ENCODE measurements at places on chromosomes 3 and 15.

GRCh38 chr3:165194511-165195240, 1.5 kb downstream of the SLITRK3 start:
- H3K4me1 ChIP-seq = peaks cover 3% of the 10 kb centered on the region
- no peak overlapping the region for H3K27ac ChIP-seq
- no peak for DNase-seq
- H3K4me3 ChIP-seq = no peak overlapping the region
- H3K36me3 ChIP-seq = no peaks in the 10 kb centered on the region

DNA sequence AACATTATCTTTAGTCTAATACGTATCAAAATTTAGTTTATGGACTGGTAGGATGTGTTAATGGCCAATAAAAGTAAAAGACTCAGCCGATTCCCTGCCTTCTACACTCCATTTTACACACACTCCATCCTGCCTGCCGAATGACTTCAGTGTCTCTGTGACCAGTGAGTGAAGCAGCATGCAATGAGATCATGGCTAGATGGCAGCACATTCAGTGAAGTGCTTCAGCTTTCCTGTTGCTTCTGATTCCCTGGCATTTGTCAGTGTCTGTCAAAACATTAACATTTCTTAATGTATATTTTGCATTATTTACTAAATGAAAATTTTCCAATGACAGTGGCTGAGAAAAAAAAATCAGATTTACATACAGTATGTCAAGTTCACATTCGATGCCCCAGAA, 412.0 kb downstream of the FHIT start:
- no peak overlapping the region for H3K27ac ChIP-seq
- H3K36me3 ChIP-seq = no peaks in the 10 kb centered on the region
- no peak overlapping the region for H3K4me3 ChIP-seq
- no peaks in the 10 kb centered on the region for H3K4me1 ChIP-seq
- DNase-seq = no peak

DNA sequence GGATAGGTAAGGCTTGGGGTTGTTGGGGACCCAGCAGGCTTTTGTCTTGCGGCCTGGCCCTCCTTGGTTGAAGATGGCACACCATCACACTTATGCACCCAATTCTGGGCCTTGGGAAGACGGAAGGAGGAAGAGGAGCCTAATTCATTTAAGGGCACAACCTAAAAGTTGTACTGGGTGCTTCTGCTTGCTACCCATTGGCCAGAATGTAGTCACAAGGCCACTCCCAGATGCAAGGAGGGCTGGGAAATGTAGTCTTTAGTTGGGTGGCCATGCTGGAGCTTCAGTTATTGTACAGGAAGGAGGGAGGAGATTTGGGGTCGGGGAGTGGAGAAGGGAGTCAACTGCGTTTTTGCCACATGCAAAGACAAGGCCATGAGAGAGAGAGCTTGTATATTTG, 109.2 kb downstream of the TMEM266 start:
- no peaks in the 10 kb centered on the region for H3K27me3 ChIP-seq
- H3K4me1 ChIP-seq = no peaks in the 10 kb centered on the region
- no peak overlapping the region for H3K27ac ChIP-seq
- DNase-seq = no peak
- H3K36me3 ChIP-seq = no peaks in the 10 kb centered on the region

GRCh38 chr15:73353734-73354133, 15.0 kb downstream of the HCN4 start:
- no peaks in the 10 kb centered on the region for H3K27me3 ChIP-seq
- no peak for DNase-seq
- H3K36me3 ChIP-seq = no peaks in the 10 kb centered on the region
- H3K4me1 ChIP-seq = no peaks in the 10 kb centered on the region
- no peak overlapping the region for H3K4me3 ChIP-seq
- no peak overlapping the region for H3K27ac ChIP-seq

DNA sequence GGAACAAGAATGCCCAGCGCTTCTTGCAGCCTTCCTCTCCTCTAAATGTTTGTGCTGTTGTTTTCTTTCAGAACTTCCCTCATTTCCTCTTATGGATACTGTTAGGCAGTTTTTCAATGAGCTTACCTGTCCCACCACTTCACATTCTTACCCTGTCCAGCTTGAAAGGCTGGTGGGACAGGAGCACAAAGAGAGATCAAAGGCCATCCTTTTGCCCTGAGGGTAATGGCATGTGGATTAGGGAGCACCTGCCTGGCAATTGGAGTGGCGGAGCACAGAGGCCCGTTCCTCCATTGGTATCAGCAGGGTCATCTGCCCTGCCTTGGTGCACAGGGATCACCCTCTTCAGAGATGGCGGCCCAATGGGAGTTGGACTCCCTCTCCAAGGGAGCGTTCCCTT, 170.1 kb upstream of the UBE3A start:
- no peaks in the 10 kb centered on the region for H3K4me1 ChIP-seq
- H3K27ac ChIP-seq = no peak overlapping the region
- no peak for DNase-seq
- no peaks in the 10 kb centered on the region for H3K27me3 ChIP-seq

- no peaks in the 10 kb centered on the region for H3K27me3 ChIP-seq
- no peak overlapping the region for H3K4me3 ChIP-seq
- DNase-seq = no peak
- no peaks in the 10 kb centered on the region for H3K4me1 ChIP-seq
Measured at GRCh38 chr3:186453531-186453930, 90.6 kb downstream of the CRYGS start.

GRCh38 chr3:40920041-40920440, 279.3 kb upstream of the CTNNB1 start:
- H3K36me3 ChIP-seq = no peaks in the 10 kb centered on the region
- H3K27me3 ChIP-seq = no peaks in the 10 kb centered on the region
- DNase-seq = no peak
- no peak overlapping the region for H3K4me3 ChIP-seq
- no peak overlapping the region for H3K27ac ChIP-seq

GRCh38 chr3:99410789-99411311, 227.5 kb upstream of the COL8A1 start:
- no peaks in the 10 kb centered on the region for H3K36me3 ChIP-seq
- no peaks in the 10 kb centered on the region for H3K4me1 ChIP-seq
- DNase-seq = no peak
- no peak overlapping the region for H3K4me3 ChIP-seq
- no peaks in the 10 kb centered on the region for H3K27me3 ChIP-seq
- no peak overlapping the region for H3K27ac ChIP-seq

GRCh38 chr3:17014709-17015108, 130.0 kb downstream of the PLCL2 start:
- no peak for DNase-seq
- no peaks in the 10 kb centered on the region for H3K4me1 ChIP-seq
- no peaks in the 10 kb centered on the region for H3K27me3 ChIP-seq
- H3K4me3 ChIP-seq = no peak overlapping the region
- no peak overlapping the region for H3K27ac ChIP-seq
- no peaks in the 10 kb centered on the region for H3K36me3 ChIP-seq

GRCh38 chr15:68175526-68175925, 29.6 kb downstream of the CALML4 start:
- H3K4me3 ChIP-seq = no peak overlapping the region
- H3K4me1 ChIP-seq = no peaks in the 10 kb centered on the region
- DNase-seq = no peak
- no peaks in the 10 kb centered on the region for H3K36me3 ChIP-seq
- no peak overlapping the region for H3K27ac ChIP-seq
- no peaks in the 10 kb centered on the region for H3K27me3 ChIP-seq

DNA sequence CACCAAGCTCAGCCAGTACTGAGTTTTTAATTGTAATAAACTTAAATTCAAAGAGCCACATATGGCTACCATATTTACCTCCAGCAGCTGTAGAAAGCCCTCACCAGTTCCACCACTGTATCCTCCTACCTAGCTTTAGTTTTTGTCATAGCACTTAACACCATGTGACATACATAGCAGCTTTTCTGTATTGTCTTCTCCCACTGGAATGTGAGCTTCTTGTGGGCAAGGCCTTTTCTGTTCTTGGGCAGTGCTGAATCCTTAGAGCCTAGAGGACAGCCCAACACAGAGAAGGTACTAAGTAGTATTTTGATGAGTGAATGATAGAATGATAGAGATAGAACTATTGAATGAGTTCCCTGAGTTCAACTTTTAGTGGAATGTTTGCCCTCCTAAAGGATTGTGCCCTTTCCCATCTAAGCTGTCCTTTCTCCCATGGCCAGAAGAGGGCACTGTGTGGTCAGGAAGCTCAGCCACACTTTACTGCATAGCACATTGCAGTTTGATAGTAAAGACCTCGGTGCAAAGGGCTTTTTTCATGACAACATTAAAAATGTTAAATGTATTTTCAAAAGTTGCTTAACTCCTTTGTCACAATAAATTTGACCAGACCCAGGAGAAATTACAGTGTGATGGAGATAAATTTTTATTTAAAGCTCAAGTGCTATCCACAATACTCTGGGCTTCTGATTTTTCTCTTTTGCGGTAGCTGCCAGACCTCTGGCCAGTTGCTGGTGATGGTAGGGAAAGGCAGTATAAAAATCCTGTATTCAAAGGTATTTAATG, 115.8 kb downstream of the GHSR start:
- no peak overlapping the region for H3K27ac ChIP-seq
- H3K4me3 ChIP-seq = no peak overlapping the region
- no peaks in the 10 kb centered on the region for H3K36me3 ChIP-seq
- DNase-seq = peak; percentile 67
- H3K27me3 ChIP-seq = no peaks in the 10 kb centered on the region
- no peaks in the 10 kb centered on the region for H3K4me1 ChIP-seq

DNA sequence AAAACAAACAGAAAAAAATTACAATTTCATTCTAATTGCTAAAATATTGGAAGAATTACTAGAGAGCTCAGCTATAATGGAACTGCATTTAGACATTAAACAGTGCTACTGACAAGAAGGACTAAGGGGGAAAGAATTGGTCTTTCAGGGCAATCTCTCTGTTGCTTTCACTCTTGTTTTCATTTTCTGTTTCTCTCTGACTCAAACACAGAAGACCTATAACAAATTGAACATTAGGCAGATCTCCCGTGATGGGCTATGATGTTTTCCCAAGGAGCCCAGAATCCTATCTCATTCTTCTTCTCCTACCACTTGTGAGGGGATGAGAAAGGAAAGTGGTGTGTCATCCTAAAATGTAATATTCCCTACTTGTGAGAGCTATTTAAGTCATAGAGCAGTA, 358.0 kb upstream of the TGFBR2 start:
- DNase-seq = no peak
- no peak overlapping the region for H3K4me3 ChIP-seq
- no peaks in the 10 kb centered on the region for H3K4me1 ChIP-seq
- H3K27me3 ChIP-seq = no peaks in the 10 kb centered on the region
- no peaks in the 10 kb centered on the region for H3K36me3 ChIP-seq
- H3K27ac ChIP-seq = no peak overlapping the region

- H3K4me1 ChIP-seq = no peaks in the 10 kb centered on the region
- no peak overlapping the region for H3K27ac ChIP-seq
- no peak overlapping the region for H3K4me3 ChIP-seq
- DNase-seq = no peak
- H3K36me3 ChIP-seq = no peaks in the 10 kb centered on the region
Measured at GRCh38 chr3:102528727-102529126, 93.9 kb downstream of the ZPLD1 start.

DNA sequence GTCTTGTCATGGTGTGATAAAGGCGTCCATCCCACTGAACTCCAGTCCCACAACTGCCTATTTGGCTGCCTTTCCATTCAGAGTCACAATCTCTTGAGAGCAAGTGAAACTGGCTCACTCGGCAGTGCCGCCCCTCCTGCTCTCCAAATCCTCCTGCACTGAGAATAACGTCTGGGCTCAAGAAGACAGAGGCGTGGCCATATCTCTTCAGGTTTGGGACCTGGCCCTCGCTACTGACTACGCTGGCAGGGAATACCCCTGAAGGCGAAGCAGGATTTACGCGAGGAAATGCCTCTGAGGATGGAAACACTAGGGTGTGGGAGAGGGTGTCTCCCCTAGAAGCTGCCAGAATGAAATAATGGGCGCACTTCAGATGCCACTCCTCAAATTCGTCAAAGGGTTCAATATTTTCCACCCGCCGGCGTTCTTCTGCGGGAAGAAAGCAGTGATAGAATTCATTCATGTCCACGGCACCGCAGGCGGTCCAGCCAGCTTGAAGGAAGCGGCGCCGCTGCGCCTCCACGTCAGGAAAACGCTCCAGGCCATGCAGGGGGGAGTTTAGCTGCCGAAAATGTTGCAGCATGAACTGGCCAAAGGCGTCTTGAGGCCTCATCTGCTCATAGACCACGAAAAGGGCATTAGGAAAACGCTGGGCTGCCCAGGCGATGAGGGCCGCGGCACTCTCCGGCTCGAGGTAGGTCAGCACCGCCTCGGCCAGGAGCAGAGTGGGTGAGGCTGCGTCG, 985 bp downstream of the LCMT2 start:
- peak overlapping the region; percentile 42 for H3K4me3 ChIP-seq
- peaks cover 10% of the 10 kb centered on the region for H3K4me1 ChIP-seq
- H3K27ac ChIP-seq = peak overlapping the region; percentile 91
- no peaks in the 10 kb centered on the region for H3K27me3 ChIP-seq
- DNase-seq = peak; percentile 14
- H3K36me3 ChIP-seq = no peaks in the 10 kb centered on the region

DNA sequence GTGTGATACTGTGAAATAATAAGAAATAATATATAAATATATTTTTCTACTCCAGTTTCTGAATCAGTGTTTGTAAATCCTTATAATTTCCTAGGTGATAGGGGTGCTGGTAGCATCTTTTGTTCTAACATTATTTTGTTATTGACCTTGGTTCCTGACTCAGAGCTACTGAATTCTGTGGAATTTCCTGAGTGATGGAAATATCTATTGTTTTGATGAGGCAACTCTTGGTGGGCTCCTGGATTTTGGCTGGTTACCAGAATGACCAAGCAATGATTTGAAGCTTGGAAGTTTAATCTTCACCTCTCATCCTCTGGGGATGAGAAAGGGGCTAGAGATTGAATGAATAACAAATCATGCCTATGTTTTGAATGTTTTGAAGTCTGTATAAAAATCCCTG, 377.3 kb downstream of the LPP start:
- no peak for DNase-seq
- H3K27me3 ChIP-seq = no peaks in the 10 kb centered on the region
- H3K36me3 ChIP-seq = no peaks in the 10 kb centered on the region
- no peak overlapping the region for H3K4me3 ChIP-seq
- H3K27ac ChIP-seq = no peak overlapping the region

GRCh38 chr15:39936187-39936586, 2.3 kb downstream of the EIF2AK4 start:
- DNase-seq = no peak
- H3K27me3 ChIP-seq = no peaks in the 10 kb centered on the region
- H3K4me1 ChIP-seq = peaks cover 6% of the 10 kb centered on the region
- H3K4me3 ChIP-seq = no peak overlapping the region

- H3K27me3 ChIP-seq = no peaks in the 10 kb centered on the region
- H3K4me3 ChIP-seq = no peak overlapping the region
- no peak overlapping the region for H3K27ac ChIP-seq
- DNase-seq = no peak
Measured at GRCh38 chr15:69090197-69090948, 70.1 kb upstream of the GLCE start.

- no peak for DNase-seq
- H3K36me3 ChIP-seq = no peaks in the 10 kb centered on the region
- H3K27me3 ChIP-seq = no peaks in the 10 kb centered on the region
- H3K27ac ChIP-seq = no peak overlapping the region
- no peak overlapping the region for H3K4me3 ChIP-seq
Measured at GRCh38 chr15:78407608-78408354, 30.2 kb upstream of the IREB2 start.

Data from prostate gland (tissue), 2 donors.